Naive thymus-derived CD4-positive, alpha-beta T cell (primary cell): ENCODE measurements at places on chromosomes 4 and X. TPM values are rescaled to one million over a fixed set of nuclear protein-coding genes. Genes with fewer than 3 reads are reported as not detected.

The RHOXF2B gene
- not detected for total RNA-seq

- H3K27me3 ChIP-seq, result no peaks in the 10 kb centered on the region
- no peaks in the 10 kb centered on the region for H3K36me3 ChIP-seq
- H3K4me3 ChIP-seq, result no peak overlapping the region
- H3K27ac ChIP-seq, result no peak overlapping the region
Measured at GRCh38 chrX:128664211-128664610, 612.0 kb upstream of the ACTRT1 start.

The SPANXC gene
- total RNA-seq, result not detected

DNA sequence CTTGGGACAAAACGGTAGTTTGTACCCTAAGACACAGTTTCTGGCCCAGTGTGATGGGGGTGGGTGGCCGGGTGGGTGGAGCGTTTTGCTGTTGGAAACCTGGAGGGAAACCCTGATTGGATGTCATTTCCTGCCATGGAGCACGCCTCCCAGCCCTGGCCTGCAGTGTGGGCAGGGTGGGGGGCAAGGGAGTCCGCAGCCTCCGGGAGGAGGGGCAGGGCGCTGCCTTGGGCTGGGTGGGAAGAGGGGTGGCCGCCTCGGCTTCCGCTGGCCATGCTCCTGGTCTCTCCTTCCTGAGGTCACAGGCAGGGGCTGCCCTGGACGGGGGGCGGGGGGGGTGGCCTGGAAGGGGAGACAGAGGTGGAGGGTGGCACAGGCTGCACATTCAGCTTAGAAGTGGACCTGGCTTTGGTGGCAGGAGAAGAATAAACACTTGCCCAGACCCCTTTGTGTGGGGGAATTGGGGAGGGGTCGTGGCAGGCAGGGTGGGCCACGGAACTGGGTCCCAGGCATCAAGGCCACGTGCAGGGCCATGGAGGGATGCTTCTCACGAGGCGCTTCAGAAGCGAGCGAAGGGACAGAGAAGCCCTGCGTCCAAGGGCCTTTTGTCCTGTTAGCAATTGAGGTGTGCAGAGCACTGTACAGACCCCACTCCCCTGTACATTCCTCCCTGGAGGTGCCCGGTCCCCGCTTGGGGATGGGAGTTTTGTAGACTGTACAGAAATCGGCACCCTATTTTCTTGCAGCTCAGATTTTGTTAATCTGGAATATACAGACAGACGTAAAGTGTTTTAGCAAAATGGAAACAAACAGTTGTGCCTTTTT lies 6.2 kb downstream of the NAT8L start:
- no peaks in the 10 kb centered on the region for H3K36me3 ChIP-seq
- H3K4me3 ChIP-seq, result no peak overlapping the region
- H3K4me1 ChIP-seq, result no peaks in the 10 kb centered on the region
- no peak overlapping the region for H3K27ac ChIP-seq
- H3K27me3 ChIP-seq, result no peaks in the 10 kb centered on the region
- no peak for DNase-seq

DNA sequence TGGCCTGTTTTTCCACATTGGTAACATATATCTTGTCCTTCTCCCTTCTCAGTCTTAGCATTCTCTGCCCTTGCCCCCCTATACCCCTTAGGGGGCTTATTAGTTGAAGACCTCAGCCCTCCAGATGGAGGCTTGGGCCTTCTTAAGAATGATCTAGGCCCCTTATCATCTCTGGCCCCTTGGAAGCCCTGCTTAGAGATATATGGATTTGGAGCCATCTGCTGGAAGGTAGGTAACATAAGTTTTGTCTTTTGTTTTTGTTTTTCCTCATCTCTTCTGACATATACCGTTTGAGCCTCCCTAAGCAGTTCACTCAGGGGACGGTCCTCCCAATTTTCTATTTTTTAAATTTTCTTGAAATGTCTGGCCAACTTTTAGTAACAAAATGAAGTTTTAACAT lies 48.3 kb upstream of the NAP1L2 start:
- H3K27me3 ChIP-seq, result no peaks in the 10 kb centered on the region
- H3K4me3 ChIP-seq, result no peak overlapping the region
- no peaks in the 10 kb centered on the region for H3K36me3 ChIP-seq
- DNase-seq, result no peak
- no peak overlapping the region for H3K27ac ChIP-seq
- no peaks in the 10 kb centered on the region for H3K4me1 ChIP-seq

DNA sequence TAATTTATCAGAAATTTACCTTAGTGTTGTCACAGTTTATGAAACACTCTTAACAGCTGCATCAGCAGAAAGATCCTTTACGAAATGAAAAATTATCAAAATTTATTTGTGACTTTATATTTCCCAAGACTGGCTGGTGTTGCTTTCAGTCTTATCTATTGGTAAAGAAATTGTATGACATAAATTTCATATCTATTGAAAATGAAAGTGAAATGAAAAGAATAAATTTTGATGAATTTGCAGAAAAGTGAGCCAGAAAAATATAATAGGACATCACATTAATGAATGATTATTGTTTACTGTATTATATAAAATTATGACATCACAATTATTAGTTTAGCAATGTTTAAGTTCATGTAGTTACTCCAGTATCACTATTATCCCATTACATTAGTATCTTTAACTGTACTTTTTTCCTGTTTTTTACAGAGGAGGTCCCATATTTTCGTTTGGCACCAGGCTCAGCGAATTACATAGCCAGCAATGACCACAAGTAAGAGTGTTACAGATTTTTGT lies 13.2 kb upstream of the TMEM165 start:
- no peaks in the 10 kb centered on the region for H3K36me3 ChIP-seq
- H3K27ac ChIP-seq, result no peak overlapping the region
- no peak overlapping the region for H3K4me3 ChIP-seq
- no peaks in the 10 kb centered on the region for H3K4me1 ChIP-seq
- no peak for DNase-seq

- no peaks in the 10 kb centered on the region for H3K36me3 ChIP-seq
- DNase-seq, result no peak
- H3K4me3 ChIP-seq, result no peak overlapping the region
- no peaks in the 10 kb centered on the region for H3K27me3 ChIP-seq
- H3K4me1 ChIP-seq, result no peaks in the 10 kb centered on the region
Measured at GRCh38 chr4:41106081-41106480, 108.3 kb downstream of the APBB2 start.

The ERCC6L gene
- 0.12 TPM for total RNA-seq

GRCh38 chr4:73676861-73677323 lies 56.7 kb upstream of the RASSF6 start:
- H3K27ac ChIP-seq, result no peak overlapping the region
- no peak for DNase-seq
- H3K4me1 ChIP-seq, result no peaks in the 10 kb centered on the region

DNA sequence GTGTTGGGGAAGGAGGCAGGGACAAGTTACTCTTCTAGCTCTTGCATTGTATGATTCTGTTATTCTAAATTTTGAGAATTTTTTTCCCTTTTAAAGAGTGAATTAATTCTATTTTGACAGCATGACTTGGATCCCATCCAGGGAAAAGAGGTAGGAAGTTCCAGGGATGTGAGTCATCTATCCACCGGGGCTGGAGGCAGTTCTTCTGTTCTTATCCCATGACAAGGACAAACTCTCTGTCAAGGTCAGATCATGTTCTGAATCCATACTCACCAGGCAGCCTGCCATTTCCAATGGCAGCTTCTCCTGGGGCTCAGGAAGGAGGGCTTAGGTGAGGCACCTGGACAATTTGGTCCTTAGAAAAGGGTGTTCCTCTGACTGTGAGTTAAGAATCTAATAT lies 132.0 kb upstream of the MED14 start:
- H3K4me1 ChIP-seq, result no peaks in the 10 kb centered on the region
- H3K27me3 ChIP-seq, result no peaks in the 10 kb centered on the region
- H3K27ac ChIP-seq, result no peak overlapping the region
- no peak for DNase-seq
